ENCODE measurements at places on chromosomes 7 and 10. TPM values are rescaled to one million over a fixed set of nuclear protein-coding genes. Genes with fewer than 3 reads are reported as not detected.

GRCh38 chr10:79353726-79354125 lies 6.5 kb downstream of the PPIF start:
- no peak for DNase-seq

DNA sequence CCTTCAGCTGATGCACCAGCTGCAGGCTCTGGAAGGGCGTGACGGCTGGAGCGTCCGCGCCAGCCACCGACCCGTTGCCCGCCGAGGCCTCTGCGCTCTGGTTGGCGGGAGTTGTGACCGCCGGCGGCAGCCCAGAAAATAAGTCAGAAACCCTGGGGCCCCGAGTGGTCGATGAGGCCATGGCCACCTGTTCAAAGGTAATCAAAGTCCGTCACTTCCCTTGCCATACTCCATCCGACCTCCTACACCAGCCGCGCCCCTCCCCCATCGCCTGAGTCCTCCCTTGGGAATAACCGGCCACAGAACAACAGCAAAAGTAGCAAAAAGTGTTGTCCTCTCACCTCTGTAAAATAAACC lies 406 bp downstream of the PRLHR start:
- DNase-seq, result no peak

DNA sequence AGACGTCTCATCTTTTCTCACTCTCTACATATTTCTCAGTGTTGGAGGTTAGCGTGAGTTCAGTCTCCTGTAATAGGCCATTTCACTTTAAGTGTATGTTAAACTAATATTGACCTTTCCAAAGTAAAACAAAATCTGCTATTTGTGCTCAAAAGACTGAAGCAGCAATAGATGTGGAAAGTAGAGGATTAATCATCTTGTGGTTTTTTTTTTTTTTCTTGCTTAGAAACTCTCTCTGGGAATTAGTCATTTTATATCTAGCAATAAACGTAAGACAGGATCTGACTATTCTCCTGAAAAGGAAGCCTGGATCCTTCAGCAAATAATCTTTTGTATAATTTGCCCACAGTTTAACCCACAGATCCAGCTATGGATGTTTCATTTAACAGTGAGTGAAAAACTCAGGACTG lies 81.7 kb downstream of the NRP1 start:
- DNase-seq, result no peak

GRCh38 chr7:13989949-13990305 lies 461 bp upstream of the ETV1 start:
- no peak for DNase-seq

GRCh38 chr10:108051218-108051617 lies 886.7 kb upstream of the SORCS1 start:
- DNase-seq, result no peak

- no peak for DNase-seq
These were observed 474.1 kb downstream of the PTPRN2 start for GRCh38 chr7:158113321-158114025.

- DNase-seq, result no peak
These were observed 14.8 kb upstream of the FLNC start for GRCh38 chr7:128815289-128815942.

- no peak for DNase-seq
These were observed 247.3 kb upstream of the LRRTM3 start for GRCh38 chr10:66678521-66678920.

DNA sequence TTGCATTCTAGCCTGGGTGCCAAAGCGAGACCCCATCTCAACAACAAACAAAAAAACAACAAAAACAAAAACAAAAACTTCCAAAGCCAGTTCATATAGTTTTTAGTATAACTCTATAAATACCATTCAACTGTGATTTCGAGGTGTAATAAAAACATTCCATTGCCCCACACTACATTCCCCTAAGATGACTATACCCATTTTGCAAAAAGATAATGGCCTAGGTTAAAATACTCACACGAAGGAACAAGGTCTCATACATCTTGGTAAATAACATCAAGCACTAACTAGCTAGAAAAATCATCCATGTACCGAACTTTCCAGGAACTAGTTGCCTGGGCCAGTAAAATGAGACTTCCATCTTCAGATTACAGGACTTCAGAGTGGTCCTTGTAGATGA lies 55.4 kb downstream of the GLI3 start:
- DNase-seq, result no peak

DNA sequence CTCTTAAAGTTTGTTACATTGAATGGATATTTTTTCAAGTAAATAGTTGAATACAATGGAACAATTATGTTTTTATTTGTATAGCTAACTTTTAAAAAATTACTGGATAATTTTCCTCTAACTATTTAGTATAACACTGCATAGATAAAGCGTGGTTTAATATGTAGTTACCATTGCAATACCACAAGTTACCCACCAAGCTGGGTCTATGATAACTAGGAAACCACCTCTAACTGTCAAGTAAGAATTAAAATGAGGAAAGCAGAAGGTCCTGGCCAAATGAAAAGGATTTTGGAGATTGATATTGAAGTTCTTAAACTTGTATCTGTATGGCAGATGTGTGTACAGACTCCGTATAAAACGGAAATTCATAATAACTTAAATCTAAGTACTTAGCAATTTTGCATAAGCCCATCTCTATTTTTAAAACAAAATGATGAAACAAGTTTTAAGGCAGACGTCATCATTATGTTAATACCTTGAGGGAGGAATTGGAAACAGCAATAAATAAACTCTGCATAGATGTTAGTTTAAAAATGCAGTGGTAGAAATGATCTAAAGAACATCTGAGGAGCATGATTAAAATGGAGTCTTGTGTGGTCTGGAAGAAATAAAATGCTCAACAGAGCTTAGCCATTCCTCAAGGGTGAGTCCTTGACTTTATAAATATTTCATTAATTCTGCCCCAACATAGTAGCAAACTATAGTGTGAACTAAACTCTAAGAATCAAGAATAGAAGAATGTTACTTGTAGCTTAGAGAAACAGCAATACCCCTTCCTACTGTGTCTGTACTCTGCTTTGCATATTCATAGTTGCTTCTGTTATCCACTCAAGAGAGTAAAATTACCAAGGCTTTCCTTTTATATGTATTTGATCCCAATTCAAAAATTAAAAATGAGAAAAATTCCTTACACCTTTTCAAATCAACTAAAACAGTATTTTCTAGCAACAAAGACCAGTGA lies 206.4 kb upstream of the FERD3L start:
- no peak for DNase-seq

DNA sequence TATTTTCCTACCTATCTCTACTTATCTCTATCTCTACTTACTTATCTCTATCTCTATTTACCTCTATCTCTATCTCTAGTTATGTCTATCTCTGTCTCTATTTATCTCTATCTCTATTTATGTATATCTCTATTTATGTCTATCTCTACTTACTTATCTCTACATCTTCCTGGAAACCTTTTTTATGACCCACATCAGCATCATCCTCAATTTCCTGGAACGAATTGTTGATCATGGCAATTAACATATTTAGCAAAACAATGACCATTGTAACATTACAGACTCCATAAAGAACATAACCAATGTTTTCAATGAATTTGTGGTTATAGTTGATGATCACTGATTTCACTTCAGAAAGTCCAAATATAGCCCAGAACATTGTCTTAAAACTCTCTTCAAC lies 18.3 kb downstream of the GIMAP6 start:
- no peak for DNase-seq

- DNase-seq, result no peak
These were observed 165.5 kb downstream of the MDFIC start for GRCh38 chr7:115087437-115087836.

DNA sequence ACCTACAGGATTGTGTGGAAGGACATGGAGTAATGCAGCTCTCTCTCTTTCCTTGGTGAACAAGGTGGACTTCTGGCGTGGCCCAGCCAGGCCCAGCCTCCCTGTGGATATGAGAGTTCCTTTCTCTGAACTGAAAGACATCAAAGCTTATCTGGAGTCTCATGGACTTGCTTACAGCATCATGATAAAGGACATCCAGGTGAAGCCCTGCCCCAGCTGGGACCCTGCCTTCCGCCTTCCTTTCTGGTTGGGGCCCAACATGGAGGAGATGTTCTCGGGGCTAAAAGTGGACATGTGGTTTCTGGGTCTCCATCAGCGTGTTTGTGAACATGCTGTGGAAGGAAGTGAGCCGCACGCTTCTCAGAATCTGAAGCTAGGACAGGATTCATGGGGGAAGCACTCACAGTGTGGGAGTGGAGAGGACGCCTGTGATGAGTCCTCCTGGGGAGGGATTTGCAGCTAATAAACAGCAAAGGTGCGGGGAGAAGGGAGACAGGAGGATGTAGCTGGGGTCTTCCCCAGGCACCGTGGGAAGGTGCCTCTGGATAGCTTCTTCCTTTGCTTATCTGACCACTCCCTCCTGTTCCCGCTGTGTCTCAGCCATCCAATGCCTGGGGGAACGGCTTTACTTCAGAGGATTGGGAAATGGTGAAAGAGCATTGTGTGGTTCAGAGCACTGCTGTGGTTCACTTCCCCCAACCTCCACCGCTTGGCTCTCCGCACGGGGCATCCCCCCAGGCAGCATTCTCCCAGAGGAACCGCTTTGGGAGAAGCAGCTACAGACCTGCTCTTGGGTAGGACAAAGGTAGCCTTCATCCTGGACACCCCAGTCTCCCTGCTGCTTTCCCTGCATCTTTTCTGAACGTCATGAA lies 5.5 kb downstream of the CPA5 start:
- no peak for DNase-seq

- DNase-seq, result no peak
These were observed 163.7 kb downstream of the BAMBI start for GRCh38 chr10:28840971-28841370.

DNA sequence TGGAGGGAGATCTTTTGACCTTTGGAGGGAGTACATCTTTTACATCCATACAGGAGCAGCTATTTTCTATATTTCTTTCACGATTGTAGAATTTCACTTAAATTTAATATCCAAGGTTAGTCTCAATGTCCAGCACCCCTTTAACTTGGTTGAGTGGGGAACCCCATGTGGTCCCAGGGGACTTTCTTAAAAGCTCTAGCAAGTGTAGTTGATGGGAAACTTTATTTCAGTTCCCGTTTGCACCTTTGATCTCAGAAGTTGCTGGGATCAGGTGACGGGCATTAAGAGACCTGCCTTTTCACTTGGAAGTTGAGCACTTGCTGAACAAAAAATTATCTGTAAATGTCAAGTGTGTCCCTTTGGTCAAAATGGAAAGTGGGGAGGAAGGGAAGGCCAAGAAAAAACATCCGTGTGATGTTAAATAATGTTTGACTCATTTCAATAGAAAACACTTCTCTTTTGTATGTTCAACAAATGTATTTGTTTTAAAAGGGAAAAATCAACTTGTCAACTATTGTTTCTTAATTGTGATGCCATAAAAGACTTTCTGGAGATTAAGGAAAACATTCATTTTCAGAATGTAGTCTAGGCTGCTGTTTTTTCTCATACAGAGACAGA lies 370.1 kb upstream of the GALNT17 start:
- DNase-seq, result no peak

GRCh38 chr10:7768417-7768816 lies 19.4 kb downstream of the KIN start:
- no peak for DNase-seq

GRCh38 chr10:50456719-50457118 lies 167.0 kb downstream of the SGMS1 start:
- no peak for DNase-seq

DNA sequence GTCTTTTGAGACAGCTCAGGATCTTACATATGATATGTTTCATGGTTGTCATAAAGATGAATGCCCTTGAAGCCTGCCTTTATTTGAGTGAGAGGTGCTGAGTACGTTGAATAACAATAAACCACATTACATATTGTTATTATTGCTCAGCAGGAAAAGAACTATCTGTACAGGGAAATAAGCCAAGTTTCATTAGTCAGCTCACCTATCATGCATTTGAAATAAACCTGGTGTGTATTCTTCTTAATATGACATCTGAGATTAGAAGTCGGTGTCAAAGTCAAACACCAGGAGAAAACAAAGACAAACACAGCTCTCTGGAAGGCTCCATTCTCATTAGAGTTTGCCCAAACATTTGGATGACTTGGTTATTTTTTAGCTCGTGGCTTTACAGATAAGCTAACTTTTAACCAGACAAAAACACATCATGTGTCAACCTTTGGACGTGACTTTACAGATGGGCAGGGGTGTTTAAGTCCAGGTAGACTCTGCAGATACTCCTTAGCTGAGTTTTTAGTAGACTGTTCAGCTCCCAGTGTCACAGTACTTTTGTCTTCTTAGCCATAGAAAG lies 71.2 kb upstream of the AOAH start:
- DNase-seq, result no peak

GRCh38 chr10:108957681-108958080 lies 965.6 kb downstream of the XPNPEP1 start:
- no peak for DNase-seq

DNA sequence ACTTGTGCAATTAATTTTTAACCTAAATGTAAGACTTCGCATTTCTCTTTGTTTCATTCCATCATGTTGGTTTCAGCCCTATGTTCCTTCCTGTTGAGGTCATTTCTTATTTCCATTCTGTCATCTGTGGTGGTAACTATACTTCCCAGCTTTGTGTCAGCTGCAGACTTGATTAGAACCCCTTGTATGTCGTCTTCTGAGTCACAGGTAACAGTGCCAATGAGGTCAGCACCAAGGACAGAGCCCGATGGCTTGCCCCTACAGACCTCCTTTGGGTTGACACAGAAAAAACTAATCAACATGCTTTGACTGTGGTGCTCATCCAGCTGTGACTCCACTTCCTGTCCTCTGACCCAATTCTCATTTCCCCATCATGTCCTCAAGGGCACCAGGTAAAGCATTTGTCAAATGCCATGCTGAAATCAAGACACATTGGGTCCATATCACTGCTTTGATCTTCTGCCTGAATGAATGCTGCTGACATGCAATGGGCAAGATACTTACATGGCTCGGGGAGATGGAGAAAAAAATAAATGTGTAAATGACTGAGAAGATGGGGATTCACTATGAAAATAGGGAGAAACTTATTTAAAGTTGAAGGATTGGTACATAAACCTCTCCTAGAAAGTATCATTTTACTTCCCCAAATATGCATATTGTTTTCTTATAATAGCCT lies 25.6 kb upstream of the CRTAC1 start:
- peak; percentile 55 for DNase-seq

Gene RALA
- total RNA-seq, result 30.7 TPM

Gene EPHA1
- total RNA-seq, result 2.8 TPM

Gene CTNNA3
- total RNA-seq, result not detected

Gene EGR2
- total RNA-seq, result 46.0 TPM

Gene CFTR
- total RNA-seq, result not detected

Gene NEUROG3
- 0.18 TPM for total RNA-seq

Gene SERPINE1
- 0.07 TPM for total RNA-seq

Gene TRPV5
- total RNA-seq, result not detected

Gene HYAL4
- total RNA-seq, result 0.25 TPM

Gene ZMIZ2
- 106 TPM for total RNA-seq

Gene NPC1L1
- not detected for total RNA-seq

Gene WDFY4
- total RNA-seq, result 0.09 TPM

Gene GNG11
- not detected for total RNA-seq

Gene OR2A7
- 3.8 TPM for total RNA-seq

Gene ACTA2
- total RNA-seq, result 10.2 TPM

Gene CCDC3
- 0.14 TPM for total RNA-seq

Gene TACR2
- total RNA-seq, result not detected

Gene HPSE2
- total RNA-seq, result not detected

Gene CYP2E1
- total RNA-seq, result 0.25 TPM
